GM04504 (cell line): ENCODE measurements at places on chromosomes 6 and 20.

GRCh38 chr6:7726416-7727085 lies 652 bp downstream of the BMP6 start:
- no peak for DNase-seq

GRCh38 chr6:157632821-157633220 lies 190.2 kb upstream of the SNX9 start:
- no peak for DNase-seq

DNA sequence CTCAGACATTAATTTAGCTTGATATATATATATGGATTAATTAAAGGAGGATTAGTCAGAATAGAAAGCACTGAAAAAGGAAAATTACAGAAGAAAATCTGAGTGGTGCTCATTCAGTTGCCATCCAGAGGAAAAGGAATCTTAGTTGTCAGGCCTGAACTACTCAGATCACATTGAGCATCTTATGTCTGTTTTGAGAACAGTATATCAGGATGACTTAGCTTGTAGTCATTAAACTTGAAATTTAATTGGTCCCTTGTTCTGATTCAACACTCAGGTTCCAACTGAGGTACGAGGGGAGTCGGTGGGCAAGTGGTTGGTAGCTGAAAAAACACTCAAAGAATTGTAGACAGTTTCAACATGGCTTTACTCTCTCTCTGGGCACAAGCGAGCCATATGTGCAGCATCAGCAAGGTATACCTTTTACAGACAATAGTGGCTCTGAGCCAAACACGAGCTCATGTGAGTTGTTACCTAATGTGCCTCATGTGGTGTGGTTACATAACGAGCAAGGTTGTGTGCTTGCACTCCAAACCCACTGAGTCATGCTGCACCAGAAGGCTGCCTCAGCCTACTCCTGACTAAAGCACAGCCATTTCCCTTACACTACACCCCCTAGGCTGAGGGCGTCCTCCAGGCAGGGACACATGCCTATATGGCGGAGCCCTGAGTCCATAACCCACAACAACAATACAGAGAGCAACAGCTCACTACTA lies 73.0 kb upstream of the HMGN3 start:
- DNase-seq, result no peak

DNA sequence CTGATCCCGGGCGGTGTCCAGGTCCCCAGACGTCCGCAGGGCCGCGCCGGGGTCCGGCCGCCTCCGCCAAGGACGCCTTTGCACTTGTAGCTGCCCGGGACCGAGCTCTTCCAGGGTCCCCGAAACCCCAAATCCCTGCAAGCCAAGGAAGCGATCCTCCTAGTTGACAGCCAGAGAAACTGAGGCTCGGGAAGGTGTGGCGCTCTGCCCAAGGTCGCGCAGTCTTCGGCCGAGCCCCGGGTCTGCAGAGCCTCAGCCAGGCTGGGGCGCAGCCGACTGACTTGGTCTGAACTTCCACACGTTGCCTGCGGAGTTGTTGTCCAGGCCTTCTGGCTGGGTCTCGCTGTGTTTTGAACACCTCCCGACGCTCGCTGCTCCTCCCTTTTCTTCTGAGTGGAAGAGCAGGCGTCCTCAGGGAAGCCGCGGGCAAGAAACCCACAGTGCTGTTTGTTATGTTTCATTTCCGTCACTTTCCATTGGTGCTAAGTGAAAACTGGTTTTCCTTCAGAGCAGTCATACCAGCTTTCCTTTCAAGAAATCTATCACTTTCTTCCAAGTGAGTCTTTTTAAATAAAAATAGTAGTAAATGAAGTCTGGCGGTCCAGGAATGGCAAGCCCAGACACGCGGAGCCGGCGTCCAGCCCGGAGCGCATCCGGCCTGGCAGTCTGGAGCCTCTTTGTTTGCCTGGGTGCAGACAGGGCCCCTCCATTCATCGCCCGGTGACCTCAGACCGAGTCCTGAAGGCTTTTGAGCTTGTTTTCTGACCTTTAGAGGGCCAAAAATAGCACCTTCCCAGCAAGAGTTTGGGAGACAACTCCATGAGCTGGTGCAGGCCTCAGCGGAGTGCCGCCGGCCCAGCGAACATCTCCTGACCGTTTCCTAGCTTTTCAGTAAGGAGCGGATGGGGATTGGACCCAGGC lies 698 bp downstream of the FAM210B start:
- DNase-seq, result peak; percentile 29

DNA sequence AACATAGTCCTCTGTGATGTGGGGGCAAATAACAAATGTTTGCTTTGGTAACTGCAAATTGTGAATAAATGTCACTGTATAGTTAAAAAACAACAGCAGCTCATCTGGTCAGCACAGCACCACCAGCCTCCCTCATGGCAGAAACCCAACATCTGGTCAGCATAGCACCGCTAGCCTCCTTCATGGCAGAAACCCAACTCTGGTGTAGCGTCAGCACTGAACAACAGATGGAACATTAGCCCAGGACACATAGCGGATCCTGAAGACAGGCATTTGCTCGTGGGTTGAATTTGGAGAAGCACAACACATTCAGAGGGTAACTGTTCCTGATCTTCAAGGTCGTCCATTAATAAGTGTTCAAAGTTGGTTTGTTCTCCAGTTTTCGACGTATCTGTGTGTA lies 265.9 kb downstream of the DLL1 start:
- DNase-seq, result peak; percentile 29

DNA sequence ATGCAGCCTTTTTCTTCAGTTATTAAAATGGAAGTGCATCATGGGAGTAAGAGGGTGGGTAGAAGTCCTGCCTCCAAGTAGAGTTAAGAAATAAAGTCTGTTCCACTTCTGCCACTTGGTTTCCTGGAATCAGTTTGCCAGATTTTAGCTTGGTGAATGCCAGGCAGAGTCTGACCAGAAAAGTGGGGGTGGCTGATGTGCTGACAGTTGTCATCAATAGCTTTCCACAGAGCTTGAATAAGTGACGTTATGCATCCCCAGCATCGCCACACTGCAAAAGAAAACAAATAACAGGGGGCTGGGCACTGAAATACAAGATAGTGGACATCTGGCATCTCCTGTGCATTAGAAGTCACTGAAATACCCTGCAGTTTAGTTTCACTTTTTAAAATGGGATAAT lies 30.8 kb upstream of the CEP162 start:
- no peak for DNase-seq

GRCh38 chr6:15344831-15345230 lies 99.0 kb downstream of the JARID2 start:
- DNase-seq, result no peak

DNA sequence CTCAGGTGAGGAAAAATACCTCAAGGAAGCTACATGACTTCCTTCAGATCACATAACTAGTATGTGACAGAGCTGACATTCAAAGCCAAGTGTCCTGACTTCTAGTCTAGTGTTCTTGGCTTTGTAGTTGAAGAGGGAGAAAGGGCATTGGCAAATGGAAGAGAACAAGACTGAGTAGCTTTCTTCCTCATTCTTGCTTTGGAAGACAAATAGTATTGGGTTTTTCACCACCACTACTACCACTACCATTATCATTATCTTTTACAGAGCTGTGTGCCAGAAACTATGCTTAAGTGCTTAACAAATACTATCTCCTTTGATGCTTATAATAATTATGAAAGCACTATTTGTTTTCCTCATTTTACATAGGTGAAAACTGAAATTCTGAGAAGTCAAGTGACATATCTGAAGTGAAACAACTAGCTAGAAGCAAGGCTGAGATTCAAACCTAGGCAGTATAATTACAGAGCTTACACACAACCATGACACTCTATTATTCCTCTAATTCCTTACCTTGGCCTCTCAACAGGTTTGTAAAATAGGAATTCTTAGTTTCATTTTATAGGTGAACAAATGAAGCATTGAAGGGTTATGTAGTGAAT lies 6.8 kb downstream of the ACSS2 start:
- DNase-seq, result no peak

GRCh38 chr6:101268541-101268940 lies 125.0 kb upstream of the GRIK2 start:
- no peak for DNase-seq

DNA sequence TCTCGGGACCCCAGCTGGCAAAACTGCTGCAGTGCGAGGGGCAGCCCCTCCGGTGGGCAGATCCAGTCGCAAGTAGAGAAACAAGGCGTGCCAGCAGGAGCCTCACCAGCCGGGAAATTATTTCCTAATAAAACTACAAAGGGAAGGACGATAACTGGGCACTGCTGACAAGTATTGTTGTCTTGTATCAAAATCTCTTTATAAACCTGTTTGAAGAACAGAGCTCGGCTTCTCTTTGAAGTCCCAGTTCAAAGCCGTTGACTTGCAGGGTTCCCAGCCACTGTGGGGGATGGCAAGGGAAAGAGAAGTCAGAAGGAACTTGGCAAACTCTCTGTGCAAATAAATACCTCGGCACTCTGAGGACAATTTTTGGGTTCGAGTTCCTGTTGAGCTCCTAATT lies 504.5 kb downstream of the CD83 start:
- DNase-seq, result no peak
